ENCODE measurements at places on chromosomes 13 and 19.

DNA sequence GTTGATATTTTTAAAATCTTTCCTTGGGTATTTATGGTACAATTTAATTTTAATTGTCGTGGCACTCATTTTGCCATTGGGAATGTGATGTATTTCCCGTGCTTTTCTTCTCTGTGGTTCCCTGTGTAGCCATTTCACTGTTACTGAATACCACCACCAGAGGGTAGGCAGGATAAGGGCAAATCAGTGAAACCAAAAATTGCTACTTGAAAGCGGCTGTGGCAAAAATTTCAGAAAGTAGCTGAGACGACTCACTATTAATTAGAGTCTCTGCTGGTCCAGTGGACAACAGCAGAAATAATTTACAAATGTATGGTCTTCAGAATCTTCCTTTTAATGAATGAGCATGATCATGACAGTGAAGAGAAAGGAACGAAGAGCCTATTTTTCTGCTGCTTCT, 34.4 kb upstream of the MIR17HG start:
- DNase-seq: no peak

GRCh38 chr19:57438925-57439324, 3.8 kb downstream of the ZNF749 start:
- no peak for DNase-seq

- DNase-seq: no peak
Measured at GRCh38 chr13:112343591-112343990, 32.6 kb upstream of the SPACA7 start.

DNA sequence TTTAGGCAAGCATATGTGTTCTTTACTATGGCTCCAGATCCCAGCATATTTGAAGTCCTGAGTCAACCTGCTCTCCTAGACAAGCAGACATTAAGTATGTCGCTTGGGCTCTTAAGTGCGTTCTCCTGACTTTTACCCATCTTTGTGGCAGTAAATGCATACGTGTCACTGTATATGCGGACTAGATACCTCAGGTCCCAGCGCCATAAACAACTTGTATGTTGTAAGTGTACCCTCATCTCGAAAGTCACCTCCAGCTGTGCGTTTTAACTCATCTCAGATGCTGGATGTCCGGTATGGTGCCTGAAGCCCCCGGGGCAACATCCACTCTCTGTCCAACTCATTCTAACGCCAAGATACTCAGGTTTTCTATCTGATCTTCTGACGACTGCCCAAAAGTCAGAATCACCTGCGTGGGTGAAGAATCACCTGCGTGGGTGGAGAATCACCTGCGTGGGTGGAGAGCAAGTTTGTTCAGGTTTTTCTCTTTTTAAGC, 1.7 kb downstream of the PTOV1 start:
- no peak for DNase-seq

- DNase-seq: no peak
Measured at GRCh38 chr19:54137699-54138488, at the start of gene CNOT3. Gene CNOT3 (plus strand): TSS chr19:54137762. CDS start chr19:54142979, 5,217 bp downstream.

GRCh38 chr13:94394723-94395122, 84.8 kb downstream of the DCT start:
- DNase-seq: no peak

DNA sequence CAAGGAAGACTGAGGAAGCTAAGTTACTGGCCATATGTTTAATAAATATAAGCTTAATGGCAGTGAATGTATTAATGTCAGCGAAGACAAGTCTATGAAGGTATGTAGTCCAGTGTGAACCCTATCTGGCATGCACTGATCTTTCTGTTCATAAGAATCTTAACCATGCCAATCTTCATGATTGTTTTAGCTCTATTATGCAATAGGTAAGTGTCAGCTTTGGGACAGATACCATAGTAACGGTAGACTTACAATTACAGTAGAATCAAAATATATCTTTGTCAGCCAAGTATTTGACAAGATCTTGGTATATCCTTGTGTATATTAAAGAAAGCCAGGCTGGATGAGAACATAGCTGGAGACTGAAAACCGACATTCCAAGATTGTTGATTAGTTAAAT, 428.5 kb downstream of the SPRY2 start:
- no peak for DNase-seq

GRCh38 chr13:37277435-37278144, 172.1 kb upstream of the CSNK1A1L start:
- no peak for DNase-seq

- DNase-seq: no peak
Measured at GRCh38 chr19:49120325-49120683, 960 bp downstream of the PPFIA3 start.

GRCh38 chr13:36820222-36820621, 1.2 kb downstream of the RFXAP start:
- no peak for DNase-seq
